ENCODE measurements at places on chromosomes 16 and 17.

DNA sequence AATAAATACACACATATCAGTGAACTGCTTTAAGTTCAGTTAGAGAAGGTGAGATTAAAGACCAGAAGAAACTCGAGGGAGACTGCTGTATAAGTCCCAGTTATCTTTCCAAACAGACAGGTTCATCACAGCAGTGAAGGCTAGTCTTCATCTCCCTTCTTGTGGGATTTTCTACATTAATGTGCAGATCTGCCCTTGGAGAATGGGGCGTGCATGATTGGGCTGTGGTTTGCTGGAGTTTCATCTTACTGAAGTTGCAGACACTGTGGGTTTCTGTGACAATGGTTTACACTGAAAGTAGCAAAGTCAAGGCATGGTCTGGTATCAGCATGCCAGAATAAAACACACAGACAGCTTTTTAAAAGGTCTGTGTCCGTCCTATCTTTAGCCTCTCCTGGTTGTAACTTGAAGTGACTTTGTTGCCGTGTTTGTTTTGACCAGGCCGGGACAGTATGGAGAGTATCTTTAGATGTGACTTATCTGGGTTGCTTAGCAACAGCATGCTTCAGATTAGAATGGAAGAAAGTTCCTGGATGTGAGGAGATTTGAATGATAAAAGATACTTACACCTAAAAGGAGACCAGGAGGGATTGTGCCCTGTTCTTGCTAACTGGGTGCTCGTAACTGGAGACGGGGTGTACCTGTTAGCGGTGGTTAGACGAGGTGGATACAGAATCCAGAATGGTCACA is 16.1 kb downstream of the NAA60 start:
- no peak for DNase-seq

DNA sequence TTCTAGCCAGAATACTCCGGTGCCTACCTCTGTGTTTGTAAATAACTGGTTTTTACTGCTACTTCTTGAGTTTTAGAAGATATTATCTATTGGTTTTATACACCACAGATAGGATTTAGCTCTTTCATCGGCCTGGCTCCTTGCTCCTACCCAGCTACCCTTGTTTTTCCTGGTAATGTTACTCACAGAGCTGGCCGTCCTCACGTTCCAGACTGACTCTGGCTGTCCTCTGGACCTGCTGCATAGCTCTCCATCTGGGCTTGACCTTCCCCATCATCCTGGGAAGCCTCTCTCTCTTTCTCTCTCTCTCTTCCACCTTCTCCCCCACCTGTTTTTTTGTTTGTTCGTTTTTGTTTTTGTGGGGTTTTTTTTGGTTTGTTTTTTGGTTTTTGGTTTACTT is 51.5 kb downstream of the MPRIP start:
- no peak for DNase-seq

GRCh38 chr17:79294459-79295071 is 219.9 kb downstream of the ENGASE start:
- DNase-seq: no peak

DNA sequence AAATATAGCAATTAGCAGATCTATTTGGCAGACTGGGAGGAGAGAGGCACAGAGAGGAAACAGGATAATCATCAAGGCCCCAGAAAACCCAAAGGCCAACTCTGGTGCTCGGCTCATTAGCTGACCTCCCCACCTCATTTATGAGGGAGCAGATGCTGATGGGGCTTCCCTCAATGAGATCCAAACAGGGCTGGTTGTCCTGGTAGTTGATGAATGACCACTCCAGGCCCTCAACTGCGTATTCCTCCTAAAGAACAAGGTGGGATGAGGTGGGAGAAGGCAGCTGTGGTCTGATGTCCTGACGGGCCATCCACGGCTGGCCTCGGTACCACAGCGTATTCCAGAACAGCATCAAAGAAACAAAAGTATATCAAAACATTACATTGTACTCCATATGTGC is 20.8 kb downstream of the ZNHIT3 start:
- DNase-seq: no peak

DNA sequence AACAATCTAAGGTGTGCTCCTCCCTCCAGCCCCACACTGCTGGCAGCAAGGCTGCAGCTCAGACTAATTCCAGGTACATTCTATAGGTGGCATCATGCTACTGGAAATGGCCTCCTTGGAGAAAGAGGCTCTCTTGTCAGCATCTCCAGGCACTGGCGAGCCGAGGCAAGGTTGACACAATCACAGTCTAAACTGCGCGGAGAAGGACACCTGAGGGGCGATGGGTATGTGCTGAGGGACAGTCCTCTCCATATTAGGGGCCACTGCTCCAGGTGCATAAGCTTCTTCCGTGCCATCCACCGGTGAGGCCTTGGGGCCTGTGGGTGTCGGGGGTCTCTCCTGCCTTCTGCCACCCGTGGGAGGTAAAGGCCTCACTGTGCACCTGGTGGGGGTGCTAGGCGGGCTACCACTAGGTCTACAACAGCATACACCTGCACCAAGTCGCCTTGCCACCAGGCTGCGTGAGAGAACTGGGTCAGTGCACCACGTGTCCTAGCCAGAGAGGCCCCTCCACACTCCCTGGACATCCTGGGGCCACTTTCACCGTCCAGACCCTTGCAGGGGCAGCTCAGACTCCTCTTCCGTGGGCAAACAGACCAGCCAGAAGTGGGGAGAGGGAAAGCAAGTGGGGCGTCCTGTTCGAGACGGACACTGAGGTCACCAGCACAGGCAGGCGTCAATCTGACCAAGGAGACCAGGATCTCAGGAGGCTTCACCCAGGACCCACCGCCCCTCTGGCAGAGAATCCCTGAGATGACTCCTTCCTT is 12.1 kb upstream of the CBX8 start:
- DNase-seq: peak; percentile 28

DNA sequence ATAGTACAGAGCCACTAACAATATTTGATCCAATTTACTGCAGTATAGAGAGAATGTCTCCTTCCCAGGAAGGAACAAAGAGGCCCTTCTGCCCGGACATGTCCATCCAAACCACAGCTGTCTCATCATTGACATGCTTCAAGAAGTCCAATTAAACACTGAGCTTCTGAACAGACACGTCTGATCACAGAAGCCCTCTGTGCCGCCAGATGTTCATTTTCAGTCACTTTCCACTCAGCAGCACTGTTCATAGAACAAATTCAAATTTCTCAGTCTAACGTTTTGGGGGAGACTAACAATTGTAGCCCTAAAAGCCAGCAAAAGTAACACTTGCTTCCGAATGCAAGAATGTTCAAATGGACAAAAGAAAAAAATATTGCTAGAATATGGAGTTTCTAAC is 15.3 kb downstream of the ZC3H7A start:
- DNase-seq: peak; percentile 92

DNA sequence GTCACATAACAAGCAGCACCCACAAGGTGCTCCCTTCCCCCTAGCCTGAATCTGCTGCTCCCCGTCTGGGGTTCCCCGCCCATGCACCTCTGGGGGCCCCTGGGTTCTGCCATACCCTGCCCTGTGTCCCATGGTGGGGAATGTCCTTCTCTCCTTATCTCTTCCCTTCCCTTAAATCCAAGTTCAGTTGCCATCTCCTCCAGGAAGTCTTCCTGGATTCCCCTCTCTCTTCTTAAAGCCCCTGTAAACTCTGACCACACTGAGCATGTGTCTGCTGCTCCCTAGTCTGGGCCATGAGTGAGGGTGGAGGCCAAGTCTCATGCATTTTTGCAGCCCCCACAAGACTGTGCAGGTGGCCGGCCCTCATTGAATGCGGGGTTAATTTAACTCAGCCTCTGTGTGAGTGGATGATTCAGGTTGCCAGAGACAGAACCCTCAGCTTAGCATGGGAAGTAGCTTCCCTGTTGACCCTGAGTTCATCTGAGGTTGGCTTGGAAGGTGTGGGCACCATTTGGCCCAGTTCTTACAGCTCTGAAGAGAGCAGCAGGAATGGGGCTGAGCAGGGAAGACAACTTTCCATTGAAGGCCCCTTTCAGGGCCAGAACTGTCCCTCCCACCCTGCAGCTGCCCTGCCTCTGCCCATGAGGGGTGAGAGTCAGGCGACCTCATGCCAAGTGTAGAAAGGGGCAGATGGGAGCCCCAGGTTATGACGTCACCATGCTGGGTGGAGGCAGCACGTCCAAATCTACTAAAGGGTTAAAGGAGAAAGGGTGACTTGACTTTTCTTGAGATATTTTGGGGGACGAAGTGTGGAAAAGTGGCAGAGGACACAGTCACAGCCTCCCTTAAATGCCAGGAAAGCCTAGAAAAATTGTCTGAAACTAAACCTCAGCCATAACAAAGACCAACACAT is at the start of gene STH:
Gene STH (plus strand): TSS at position 264 of the 913 bp plus-strand sequence. CDS start 30 bp downstream, at position 294.
- no peak for DNase-seq

DNA sequence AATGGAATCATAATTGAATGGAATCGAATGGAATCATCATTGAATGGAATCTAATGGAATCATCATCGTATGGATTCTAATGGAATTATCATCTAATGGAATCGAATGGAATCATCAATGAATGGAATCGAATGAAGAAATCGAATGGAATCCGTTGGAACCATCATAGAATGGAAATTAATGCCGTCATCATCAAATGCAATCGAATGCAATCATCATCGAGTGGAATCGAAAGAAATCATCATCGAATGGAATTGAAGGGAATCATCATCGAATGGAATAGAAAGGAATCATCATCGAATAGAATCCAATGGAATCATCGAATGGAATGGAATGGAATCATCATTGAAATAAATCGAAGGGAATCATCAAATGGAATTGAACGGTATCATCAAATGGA is 217.2 kb downstream of the SHCBP1 start:
- no peak for DNase-seq

- DNase-seq: no peak
These were observed 97.5 kb downstream of the CHD9 start for GRCh38 chr16:53152329-53152728.

- no peak for DNase-seq
These were observed 4.0 kb downstream of the DEF8 start for GRCh38 chr16:89952551-89952950.

- no peak for DNase-seq
These were observed 54.5 kb downstream of the TUBD1 start for GRCh38 chr17:59838052-59838916.

DNA sequence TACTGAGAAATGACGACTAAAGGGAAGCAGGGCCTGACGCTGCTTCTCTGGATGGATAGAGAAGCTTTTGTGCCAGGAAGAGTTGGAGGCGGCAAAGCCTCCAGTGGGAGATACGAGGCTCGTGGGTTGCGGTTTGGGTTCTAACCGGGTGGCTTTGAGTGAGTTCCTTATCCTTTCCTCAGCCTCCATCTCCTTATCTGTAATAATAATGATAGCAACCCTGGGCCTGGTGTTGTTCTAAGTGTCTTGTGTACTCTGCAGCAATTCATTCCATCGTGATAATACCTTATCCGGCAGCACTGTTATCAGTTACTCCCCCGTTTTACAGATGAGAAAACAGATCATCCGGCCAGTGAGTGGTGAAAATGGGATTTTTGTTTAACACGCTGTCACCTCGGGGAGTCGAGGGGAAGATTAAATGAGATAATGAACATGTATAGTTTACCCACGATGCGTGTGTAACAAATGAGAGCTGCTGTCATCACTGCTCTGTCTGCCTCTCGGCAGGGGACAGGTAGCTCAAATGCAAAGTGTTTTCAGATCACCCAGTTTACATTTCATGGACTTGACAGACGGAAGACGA is 52.0 kb upstream of the LHX1 start:
- no peak for DNase-seq

- DNase-seq: no peak
These were observed 11.8 kb downstream of the CTRB1 start for GRCh38 chr16:75230471-75231110.

DNA sequence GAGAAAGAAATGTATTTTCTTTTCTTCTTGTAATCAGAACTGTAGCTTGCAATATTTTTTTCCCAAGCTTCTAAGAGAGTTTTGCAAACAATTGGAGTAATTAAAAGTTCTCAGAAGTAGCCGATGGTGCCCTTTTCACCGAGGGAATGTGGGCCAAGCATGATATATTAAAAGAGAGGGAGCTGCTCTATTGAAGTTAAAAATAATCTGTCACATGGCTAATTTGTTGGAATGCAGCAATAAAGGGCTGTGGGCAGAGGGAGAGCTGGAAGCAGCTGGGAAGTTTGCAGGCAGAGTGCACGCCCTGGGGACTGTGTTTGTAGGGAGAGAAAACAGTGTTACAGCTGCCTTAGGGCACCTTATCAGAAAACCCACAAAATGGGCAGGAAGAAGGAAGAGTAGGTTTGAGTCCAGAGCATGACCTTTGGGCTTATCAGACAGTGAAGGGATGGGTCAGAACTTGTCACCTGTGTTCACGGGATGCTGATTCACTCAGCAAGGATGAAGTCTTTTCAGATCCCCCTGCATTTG is 18.5 kb upstream of the TERF2 start:
- no peak for DNase-seq

GRCh38 chr17:37779554-37779953 is 34.7 kb upstream of the HNF1B start:
- DNase-seq: no peak

- DNase-seq: no peak
These were observed 17.6 kb upstream of the CCL2 start for GRCh38 chr17:34237458-34237857.

- DNase-seq: no peak
These were observed 118.0 kb upstream of the CA10 start for GRCh38 chr17:52276381-52277008.

DNA sequence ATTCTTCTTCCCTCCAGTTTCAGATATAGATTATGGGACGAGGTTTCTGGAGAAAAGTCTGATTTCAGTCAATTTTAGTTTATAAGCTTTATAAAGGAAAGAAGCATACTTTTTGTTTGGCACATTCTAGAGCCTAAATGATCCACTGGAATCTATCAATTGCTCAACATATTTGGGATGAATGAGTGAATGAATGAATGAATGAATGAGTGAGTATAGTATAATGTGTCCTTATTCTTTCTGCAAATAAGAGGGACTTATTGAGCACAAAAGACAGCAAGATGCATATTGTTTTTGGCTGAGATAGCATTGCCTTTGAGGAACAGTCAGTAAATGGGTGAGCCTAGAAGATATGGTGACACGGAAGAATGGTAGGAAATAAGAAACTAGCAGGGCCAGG is 245.4 kb downstream of the SHISA9 start:
- DNase-seq: no peak

- no peak for DNase-seq
These were observed 362.5 kb downstream of the SEC14L1 start for GRCh38 chr17:77503293-77503655.

DNA sequence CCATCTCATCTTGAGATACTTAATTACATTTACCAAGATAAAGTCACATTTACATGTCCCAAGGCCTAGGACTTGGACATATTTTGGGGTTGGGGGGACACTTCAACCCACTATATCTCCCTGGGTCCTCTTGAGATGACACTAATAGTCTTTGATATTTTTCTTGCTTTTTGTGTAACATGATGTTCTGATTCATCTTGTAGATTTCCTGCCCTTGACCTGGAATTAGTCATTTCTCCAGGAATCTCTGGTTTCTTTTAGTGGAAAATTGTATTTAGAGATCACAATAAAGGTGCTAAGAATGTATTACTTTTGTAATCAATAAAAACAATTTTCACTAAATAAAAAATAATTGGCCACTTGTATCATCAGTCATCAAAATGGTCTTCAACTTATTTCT is 157.3 kb downstream of the VPS53 start:
- DNase-seq: no peak

DNA sequence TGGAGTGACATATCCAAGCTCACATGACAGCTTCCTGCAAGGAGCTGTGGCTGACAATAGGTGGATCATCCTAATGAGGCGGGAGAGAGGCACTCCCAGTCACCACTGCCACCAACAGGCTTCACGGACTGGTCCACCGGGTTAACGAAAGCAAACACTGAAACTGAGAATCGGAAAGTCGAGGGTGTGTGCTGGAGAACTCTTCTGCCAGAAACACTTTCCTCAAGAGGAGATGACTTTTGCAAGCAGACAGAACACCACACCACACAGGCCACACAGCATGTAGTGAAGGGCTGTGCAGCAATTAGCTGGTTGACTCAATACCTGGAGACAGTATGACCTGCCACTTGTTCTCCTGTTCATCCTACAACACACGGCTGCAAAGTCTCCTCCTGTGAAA is 53.0 kb upstream of the DNAJA2 start:
- no peak for DNase-seq

All from NCI-H1694 treated with DMSO at 0.1 percent for 48 hours (cell line).